AG08396 (cell line): ENCODE measurements at places on chromosomes 5 and 9.

- peak; percentile 30 for DNase-seq
Measured at GRCh38 chr9:110180511-110181434, 27.2 kb downstream of the C9orf152 start.

GRCh38 chr9:137222190-137223077 lies at the start of gene RNF208:
Gene RNF208 (minus strand): TSS chr9:137222240. CDS start chr9:137221212, 1,028 bp downstream.
- DNase-seq: no peak

GRCh38 chr5:78236046-78236445 lies 58.5 kb downstream of the AP3B1 start:
- DNase-seq: peak; percentile 7

DNA sequence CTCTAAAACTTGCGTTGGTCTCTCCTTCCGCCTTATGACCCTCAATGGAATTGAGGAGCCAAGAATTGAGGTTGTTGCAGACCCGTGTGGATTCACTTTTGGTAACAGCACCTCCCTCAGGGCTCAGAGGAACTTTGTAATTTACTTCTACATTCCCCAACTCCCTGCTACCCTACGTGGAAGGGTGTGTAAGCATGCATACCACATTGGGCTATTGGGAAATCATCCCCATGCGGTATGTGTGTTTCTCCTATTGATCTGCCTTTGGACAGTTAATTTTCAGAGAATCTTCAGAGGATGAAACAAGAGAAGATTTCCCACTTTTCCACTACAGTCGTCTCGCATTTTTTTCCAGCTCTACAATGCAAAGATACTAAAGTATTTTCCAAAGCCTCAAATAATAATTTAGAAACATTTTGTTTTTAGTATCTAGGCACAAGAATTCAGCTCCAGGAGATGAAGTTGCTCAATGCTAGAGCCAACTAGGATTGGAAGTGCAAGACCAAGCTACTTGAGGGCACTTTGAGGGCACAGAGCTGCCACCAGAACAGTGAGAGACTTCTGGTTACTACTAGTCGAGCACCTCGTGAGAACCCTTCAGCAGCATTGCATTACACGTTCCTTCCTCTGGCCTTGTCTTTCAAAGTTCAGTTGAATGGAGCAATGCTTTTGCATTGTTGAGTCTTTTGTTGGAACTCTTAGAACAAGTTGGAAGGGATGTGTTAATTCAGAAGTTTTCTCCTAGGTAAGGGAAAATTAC lies 3.4 kb downstream of the C1QTNF3 start:
- DNase-seq: no peak

- no peak for DNase-seq
Measured at GRCh38 chr9:99069546-99069945, 35.4 kb upstream of the TGFBR1 start.

DNA sequence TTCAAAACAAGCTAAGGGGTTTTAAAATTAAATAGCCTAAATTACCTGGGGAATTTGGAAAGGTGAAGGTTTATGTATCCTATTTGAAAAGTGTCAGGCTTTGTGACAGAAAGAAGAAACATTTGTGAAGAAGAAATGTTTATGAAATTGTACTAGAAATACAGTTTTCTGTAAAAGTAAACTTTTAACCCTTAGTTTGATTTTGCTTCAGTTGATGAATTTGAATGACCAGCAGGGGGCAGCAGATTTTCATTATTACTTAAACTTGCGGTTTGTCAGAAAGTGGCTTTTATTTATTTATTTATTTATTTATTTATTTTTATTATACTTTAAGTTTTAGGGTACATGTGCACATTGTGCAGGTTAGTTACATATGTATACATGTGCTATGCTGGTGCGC lies 58.1 kb downstream of the NNT start:
- no peak for DNase-seq

- DNase-seq: no peak
Measured at GRCh38 chr5:97157689-97158088, 15.3 kb upstream of the LIX1 start.

GRCh38 chr5:119071561-119071995 lies 691 bp downstream of the DMXL1 start:
- peak; percentile 12 for DNase-seq

- no peak for DNase-seq
Measured at GRCh38 chr5:164184158-164184557, 678.7 kb downstream of the MAT2B start.

DNA sequence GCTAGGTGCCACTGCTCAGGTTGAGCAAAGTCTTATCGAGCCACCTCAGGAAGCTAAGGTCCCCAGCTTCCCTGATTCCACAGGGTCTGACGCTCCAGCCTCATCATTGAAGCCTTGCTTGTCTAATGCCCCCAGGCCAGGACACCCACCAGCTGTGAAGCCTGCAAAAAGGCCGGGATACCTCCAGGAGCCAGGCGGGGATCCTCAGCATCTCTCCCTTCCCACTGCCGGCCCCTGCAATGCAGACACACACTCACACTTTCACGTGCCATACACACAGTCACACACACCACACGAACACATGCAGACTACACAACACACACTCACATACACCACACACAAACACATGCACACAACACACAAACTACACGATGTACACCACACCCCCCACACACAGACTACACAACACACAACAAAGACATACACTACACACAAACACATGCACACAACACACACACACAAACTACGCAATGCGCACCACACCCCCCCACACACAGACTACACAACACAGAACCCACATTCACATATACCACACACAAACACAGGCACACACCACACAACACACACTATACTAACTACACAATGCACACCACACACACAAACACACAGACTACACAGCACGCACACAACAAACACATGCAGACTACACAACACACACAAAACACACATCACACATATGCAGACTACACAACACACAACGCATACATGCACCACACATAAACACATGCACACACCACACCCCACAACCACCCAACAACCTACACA lies 17.8 kb upstream of the S1PR3 start:
- no peak for DNase-seq

DNA sequence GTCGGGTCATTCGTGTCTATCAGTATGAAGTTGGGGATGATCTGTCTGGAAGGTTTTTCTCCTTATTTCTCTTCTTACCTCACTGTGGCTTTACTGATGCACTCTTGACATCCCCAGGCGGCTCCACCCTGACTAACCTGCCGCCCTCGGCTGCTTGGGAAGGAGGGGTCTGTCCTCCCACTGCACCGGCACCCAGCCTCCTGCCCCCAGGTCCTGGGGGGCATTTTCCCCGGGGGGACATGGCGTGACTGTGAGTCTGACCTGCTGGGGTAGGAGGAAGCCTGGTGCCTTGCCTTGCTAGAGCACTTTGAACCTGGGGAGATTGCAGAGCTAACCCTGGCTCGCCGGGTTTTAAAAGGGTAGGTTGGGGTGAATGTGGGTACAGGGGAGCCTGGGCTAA lies 27.5 kb downstream of the DYNC2I2 start:
- DNase-seq: no peak

GRCh38 chr9:70924380-70924779 lies 197.0 kb downstream of the TRPM3 start:
- DNase-seq: peak; percentile 22

DNA sequence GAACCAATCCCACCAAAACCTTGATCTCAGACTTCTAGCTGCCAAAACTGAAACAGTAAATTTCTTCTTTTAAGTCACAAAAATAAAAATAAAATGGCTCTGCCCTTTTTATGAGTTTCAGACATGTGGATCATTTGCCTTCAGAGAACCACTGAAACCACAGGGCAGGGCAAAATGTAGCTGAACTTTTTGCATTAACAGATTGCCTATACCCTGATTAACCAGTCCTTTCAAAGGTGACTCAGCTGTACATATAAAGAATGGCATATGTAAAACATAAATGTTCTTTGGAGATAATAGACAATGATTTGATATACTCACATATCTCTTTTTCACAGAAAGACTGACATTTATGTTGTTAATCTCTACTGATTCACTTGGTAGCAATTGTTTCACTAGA lies 187.1 kb upstream of the GRIN3A start:
- DNase-seq: no peak

DNA sequence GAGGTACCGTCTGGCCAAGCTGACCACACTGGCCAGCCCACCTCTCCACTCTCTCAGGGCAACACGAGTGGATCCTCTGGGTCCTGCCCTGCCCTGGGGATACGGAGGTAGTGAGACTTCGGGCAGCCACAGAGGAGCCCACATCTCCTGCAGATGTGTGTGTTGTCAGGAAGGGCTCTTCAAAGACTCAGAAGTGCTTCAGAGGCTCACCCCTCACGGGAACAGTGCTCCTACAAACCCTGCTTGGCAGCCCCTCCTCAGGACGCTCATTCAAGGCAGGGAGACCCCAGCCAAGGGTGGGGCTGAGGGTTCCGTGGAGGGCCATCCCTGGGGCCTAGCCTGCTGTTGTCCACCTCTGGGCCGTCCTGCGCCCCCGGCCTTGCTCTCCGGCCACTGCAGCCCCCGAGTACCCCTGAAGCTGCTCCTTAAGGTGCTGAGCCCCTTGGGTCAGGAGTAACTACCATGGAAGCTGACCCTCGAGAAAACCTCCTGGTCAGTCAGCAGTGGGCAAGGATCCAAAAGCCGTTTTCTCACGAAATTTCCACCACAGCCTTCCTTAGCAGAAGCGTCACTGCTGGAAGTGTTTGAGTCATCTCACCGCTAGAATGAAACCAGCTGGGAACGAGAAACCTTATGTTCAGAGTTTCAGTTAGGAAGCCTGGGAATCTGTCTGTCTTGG lies 23.2 kb upstream of the LRRC14B start:
- peak; percentile 93 for DNase-seq

- DNase-seq: peak; percentile 71
Measured at GRCh38 chr9:133532937-133533668, 1.4 kb upstream of the ADAMTSL2 start.

- DNase-seq: no peak
Measured at GRCh38 chr9:124423591-124423990, 8.3 kb upstream of the PSMB7 start.

DNA sequence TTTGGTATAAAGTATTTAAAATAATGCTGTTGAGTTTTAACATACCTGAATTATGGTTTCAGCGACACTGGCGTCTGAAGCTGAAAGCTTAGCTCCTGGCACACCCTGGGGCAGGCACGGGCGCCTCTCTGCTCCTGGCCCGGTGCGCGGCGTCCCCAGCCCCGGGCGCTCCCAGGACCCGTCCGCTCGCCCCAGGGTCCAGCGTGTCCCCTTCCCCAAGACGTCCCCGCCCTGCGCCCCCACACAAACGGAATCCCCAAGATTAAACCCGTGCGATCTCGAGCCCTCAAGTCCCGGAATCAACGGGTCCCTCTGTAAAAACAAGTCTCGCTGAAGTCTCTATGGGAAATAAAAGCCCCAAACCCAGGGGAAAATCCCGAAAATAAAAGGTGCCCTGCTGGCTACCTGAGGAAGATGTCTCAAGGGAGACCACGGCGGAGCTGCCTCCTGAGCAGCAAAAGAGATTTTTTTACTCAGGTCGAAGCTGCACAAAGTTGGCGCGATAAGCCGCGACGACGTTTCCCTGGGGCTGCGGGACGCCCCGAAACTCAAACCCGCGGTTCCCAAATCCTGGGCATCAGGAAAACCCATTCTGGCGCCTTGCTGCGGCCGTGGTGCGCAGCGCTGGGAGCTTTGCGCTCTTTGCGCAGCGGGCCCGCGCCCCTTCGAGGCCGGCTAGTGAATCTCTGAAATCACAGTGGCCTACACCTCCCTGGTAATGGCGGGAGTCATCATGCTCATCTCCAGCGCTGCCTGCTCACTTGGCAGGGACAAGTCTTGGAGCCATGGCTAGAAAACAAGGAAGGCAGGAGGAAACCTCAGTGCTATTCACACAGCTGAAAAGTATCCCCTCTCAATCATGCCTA lies 6.3 kb upstream of the IFNA8 start:
- DNase-seq: no peak

- no peak for DNase-seq
Measured at GRCh38 chr5:116778032-116778431, 203.4 kb upstream of the SEMA6A start.

- DNase-seq: no peak
Measured at GRCh38 chr5:64397552-64397951, 108.3 kb upstream of the RGS7BP start.

DNA sequence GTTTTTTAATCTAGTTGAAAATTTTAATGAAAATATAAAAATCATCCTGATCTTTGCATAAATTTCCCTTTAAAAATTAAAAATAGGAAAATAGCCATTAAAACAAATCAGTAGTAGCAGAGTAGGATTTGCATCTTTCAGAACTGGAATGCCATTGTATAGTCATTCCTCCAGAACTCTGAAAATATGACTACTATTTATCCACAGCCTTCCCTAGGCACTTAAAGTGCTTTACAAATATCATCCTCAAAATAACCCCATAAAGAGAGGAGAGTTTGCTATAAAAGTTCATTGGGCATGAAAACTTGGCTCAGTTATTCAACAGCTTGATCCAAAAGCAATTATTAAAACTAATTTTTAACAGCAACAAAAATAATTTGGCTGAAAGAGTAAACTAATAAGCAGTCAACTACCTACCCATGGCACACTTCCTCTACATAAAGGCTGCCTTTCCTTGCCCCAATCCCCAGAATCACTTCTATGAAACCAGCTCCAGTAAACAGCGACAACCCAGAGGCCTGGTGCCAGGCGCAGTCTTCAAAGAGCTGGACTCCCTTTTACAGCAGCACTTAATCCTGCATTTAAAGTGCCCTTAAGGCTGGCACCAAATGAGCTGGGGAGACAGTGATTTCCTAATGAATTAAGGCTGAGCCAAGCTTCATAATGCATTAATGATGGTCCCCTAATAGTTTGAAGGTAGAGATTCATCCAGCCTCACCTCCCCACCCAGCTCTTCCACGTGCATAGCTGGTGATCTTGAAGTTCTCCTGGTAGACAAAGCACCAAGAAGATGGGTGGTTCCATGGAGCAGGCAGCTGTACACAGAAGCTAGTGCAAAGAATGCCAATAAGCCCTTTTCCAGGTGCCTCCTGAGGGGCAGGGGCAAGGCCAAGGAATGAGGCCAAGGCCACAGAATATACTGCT lies 36.1 kb downstream of the LHFPL2 start:
- no peak for DNase-seq

GRCh38 chr5:30747412-30747811 lies 446.1 kb upstream of the CDH6 start:
- no peak for DNase-seq

DNA sequence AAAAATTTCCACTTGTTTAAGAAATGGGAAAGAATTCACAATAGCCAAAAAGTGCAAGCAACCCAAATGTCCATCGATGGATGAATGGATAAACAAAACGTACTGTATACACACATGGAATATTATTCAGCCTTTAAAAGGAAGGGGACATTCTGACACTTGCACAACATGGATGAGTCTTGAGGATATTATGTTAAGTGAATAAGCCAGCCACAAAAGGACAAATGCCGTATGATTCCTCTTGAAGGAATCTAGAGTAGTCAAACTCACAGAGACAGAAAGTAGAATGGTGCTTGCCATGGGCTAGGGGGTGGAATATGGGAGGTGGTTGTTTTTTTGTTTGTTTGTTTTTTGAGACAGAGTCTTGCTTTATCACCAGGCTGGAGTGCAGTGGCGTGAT lies 3.8 kb upstream of the ATP6V0E1 start:
- DNase-seq: peak; percentile 16

DNA sequence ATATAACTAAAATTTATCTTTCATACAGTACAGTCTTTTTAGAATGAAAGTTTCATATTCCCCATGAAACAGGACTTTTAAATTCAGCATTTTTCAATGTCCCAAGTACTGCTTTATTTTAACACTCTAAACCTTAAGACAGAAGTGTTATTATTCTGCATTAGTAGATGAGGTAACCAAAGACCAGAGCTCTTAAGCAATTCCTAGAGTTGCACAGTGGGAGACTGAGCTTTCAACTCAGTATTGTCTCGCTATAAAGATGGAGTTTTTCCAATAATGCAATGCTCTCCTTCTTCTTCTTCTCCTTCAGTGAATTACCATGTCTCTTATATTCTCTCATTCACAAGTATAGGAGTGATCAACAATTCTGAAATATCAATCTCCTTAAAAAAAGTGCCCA lies 479.7 kb downstream of the CETN3 start:
- no peak for DNase-seq

- no peak for DNase-seq
Measured at GRCh38 chr5:30343707-30344106, 849.8 kb upstream of the CDH6 start.
